ENCODE measurements at places on chromosomes 6 and 20.

DNA sequence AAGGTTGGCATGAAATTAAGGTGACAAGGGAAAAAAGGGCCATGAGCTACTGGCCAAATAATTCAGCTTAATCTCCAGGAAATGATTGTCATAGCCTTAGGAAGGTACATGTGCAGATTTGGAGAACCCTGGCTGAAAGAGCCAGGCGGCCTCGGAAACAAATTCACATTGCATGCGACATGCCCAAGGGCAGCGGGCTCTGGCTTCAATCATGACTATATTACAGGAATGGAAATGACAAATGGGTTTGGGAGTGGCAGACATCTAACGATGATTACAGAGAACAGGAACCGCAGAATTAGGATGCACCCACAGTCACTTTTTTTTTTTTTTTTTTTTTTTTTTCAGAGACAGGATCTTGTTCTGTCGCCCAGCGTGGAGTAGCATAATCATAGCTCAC is 112.4 kb upstream of the SALL4 start:
- no peak for DNase-seq

DNA sequence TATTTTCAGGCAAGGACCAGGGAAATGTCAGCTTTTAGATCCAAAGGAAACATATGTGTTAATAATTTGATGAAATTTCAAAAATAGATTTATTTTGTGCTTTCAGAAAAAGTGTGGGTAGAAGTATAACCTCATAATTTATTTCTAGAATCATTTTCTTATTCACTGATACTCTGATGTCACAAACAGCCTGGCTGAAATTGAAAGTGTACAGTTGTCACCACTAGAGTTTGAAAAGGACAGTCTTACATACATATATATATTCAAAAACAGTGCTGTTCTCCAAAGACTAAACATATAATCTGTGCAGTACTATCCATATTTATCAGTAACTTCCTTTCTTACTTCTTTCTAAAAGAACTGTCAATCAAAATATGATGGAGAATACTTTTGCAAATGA is 254.4 kb upstream of the KCNQ5 start:
- DNase-seq = no peak

- DNase-seq = no peak
Observed at GRCh38 chr6:133435065-133435728, 194.0 kb downstream of the EYA4 start.

DNA sequence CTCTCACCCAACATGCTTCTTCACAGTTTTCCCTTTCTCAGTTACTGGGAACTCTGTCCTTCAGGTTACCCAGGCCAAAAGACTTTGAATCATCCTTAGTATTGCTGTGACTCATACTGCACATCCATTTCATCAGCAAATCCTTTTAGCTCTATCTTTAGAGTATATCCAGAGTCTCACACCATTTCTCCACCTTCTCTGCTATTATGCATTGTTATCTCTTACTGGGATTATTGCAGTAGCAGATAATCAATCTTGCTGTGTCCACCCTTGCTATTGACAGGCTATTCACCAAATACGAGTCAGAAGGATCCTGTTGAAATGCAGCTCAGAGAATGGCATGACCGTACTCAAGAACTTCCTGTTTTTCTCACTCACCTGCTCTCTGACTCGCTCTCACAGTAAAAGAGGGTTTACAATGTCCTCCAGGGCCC is 57.3 kb downstream of the BCKDHB start:
- DNase-seq = no peak

DNA sequence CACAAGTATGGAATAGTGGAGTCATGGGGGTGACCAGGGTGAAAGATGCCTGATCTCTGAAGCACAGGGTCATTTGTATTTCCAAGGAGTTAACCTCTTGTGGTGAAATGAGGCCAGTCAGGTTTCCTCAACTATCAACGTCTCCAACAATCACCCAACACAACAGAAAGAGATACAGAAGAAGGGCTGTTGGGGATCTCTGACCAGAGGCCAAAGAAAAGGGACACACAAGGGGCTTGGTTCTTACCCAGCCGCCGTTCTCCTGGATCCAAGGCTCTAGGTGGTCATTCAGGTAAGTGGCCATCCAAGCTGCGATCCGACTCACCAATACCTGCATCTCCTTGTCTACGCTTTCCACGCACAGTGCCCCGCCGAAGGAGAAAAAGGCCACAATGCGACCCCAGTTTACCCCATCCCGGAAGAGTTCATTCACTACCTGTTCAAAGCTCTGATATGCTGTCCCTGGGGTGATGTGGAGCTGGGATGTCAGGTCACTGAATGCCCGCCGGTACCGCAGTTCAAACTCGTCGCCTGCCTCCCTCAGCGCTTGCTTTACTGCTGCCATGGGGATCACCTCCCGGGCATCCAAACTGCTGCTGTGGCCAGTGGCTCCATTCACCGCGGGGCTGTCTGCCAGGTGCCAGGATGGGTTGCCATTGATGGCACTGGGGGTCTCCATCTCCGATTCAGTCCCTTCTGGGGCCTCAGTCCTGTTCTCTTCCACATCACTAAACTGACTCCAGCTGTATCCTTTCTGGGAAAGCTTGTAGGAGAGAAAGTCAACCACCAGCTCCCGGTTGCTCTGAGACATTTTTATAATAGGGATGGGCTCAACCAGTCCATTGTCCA is 1.0 kb downstream of the BCL2L1 start:
- DNase-seq = peak; percentile 73

DNA sequence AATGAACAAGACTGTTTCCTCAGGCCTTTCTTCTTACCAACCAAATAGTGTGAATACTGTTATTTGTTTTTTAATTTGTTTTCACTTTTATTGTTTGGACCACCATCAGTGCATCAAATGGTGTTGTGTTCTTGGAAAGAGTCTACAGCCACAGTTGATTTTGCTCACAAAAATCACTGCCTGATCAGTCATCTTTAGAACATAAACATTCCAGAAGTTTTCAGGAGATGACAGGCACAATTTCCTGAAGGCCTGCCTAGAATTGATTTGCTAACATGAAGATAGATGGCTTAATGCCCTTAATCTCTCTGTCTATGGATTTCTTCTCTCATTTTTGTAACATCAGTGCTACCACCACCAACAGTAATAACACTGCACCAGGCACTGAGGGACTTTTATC is 13.5 kb downstream of the IL22RA2 start:
- DNase-seq = no peak

DNA sequence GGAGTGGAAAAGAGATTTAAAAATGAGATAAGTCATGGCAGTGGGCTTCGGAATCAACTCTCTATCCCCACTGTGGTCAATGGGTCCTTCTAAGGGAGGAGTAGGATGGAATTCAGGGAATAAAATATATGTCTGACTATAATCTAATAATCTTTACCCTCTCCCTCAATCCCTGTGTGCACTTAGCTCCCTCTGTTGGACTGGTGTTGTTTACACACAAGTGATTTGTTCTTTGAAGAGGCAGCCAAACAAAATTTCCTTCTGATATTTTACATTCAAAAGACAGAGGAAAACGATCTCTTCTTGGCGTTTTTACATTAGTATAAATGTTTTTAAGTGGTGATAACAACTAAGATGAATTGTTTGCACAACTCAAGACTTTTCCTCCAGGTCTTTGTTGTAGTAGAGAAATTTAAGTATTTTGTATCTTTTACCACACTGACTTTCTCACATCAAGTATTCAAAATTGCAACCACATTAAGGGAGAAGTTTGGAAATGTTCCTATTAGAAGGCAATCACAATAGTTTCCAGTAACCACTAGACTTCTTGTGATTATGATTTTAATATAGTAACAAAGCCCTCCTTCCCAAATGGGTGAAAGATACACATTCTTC is 317.8 kb downstream of the CENPW start:
- DNase-seq = no peak

- no peak for DNase-seq
Observed at GRCh38 chr6:134303891-134304290, 14.0 kb downstream of the SGK1 start.

DNA sequence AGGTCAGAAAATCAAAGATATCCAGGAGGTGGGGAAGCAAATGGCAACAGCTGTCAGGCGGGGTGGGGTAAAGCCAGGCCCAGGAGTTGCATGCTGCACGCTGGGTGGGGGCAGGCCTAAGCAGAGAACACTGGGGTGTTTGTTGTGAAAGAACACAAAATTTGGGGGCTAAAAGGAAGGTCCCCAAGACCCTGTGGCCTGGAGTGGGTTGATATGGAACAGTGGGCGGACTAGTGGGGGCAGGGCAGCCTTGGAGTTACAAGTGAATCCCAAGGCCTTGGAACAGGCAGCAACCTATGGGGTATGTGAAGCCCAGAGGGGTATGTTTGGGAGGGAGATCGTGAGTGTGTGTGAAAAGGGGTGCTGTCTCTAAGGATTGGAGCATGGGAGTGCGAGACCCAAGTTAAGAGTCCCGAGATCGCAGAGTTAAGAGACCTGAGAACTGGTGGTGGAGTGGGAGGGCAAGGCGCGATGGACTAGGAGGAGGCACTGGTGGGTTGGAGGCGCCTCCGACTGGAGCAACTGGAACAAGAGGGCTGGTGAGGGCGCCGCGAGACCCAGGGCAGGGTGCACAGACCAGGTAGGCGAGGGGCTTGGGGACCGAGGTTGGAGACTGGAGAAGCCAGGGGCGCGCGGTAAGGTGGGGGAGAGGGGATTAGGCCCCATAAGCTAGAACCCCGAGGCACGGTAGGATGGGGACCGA is 658 bp downstream of the CUL7 start:
- DNase-seq = no peak

DNA sequence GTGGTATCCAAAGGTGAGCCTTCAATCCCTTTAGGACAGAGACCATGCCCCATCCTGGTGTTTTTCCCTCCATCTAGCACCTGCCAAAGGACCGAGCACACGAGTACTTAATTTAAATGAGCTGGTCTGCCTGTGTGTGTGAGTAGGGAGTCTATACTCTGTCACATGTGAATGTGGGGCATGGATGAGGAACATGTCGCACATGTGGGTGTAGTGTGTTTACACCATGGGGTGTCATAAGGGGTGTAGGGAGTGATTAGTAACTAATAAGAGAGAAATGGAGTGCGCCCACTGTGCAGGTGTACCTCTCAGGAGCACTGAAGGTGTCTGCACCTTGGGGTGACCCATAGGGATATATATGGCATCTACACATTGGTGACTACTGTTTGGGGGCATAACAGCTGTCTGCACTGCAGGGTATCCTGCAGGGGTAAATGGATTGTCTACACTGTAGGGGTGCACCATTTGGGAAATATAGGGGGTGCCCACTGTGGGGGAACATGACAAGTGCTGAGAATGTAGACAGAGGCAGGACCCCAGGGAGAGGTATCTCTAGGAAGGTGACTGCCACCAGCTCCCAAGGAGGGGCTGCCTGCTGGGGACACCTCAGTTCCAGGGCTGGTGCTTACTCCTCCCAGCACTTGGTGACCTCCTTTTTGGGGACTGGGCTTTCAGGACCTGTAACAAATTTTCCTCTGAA is 53.5 kb downstream of the EBF4 start:
- peak; percentile 58 for DNase-seq

DNA sequence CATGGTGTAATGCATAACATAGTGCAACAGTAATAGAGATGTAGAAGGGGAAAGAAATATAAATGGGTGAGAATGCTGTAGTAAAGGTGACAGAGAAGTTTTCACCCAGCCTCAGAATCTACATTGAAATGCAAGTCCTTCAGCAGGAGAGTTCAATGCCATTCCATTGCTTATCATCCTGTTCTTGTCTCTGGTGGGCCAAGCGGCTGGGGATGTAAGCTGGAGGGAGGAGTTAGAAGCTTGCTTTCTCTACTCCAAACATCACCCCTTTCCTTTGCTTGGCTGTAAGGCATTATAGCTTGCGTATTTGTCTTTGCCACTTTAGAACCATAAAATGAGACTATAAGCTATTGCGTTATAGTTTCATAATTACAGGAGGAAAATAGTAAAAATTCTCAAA is 2.2 kb upstream of the FUT9 start:
- DNase-seq = no peak

GRCh38 chr6:1310628-1311399 is 1.1 kb upstream of the FOXQ1 start:
- no peak for DNase-seq

- no peak for DNase-seq
Observed at GRCh38 chr6:119446609-119447008, 97.0 kb upstream of the MAN1A1 start.

- no peak for DNase-seq
Observed at GRCh38 chr6:154276810-154277628, 79.6 kb downstream of the IPCEF1 start.

DNA sequence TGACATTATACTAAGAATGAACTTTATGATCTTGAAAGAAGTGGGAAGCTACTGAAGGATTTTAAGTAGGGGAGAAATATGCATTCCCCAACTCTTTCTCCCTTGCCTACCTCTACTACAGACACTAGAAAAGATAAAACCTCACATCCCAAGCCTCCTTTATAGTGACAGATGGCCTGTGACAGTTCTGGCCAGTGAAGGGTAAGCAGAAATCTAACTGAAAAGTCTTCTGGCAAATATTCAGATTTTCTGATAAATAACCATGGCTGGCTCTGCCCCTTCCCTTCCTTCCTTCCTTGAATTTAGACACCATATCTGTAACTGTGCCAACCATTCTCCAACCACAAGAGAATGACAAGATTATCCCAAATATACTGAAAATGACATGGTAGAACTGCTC is 10.2 kb upstream of the BEND6 start:
- no peak for DNase-seq

DNA sequence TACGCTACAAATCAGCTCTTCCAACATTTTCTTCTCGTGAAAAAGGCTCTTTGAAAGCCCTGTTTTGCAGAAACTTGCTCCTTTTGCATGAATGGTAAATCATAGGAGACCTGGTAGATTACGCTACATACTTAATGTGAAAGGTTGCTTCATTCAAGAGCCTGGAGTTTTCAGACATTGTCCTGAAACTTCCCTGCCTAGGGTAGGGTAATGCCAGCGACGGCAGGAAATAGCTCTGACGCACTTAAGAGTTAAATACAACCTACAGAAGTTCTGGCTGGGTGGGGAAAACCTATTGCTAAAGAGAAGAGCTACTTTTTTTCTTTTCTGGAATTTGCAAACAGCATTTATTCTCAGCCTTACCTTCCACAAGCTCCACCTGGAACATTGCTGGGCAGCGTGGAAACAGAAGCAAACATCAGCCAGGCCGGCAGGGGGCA is 144.5 kb downstream of the LPA start:
- DNase-seq = no peak

DNA sequence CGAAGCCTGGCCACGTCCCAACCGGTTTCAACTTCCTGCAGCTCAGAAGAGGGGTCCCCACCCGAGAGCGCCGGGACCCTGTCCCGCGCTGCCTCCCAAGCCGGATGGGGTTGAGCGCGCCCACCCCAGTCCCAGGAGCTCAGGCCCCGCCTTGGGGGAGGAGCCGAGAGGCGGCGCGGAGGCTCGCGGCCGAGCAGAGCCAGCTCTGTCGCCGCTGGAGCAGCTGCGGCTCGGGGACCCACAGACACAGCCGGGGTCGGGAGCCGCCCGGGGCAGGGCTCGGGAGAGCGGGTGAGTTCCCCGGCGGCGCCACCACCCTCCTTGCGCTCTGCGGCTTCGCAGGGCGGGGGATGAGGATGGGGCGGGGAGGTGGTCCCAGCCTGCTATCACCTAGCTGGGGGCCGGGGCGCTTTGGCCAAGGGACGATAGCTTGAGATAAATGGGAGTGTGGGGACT is at the start of gene PPP1R16B:
PPP1R16B (plus strand) TSS at position 196 of the 456 bp plus-strand sequence. CDS start 30,229 bp downstream, outside the sequence.
- peak; percentile 92 for DNase-seq

- DNase-seq = no peak
Observed at GRCh38 chr20:34569598-34569997, 11.1 kb downstream of the MAP1LC3A start.

- DNase-seq = no peak
Observed at GRCh38 chr6:110183292-110183885, 3.2 kb downstream of the CDC40 start.

GRCh38 chr6:166926748-166927147 is 29.6 kb downstream of the RNASET2 start:
- DNase-seq = no peak
